ENCODE measurements at places on chromosomes 7 and 10. TPM values are rescaled to one million over a fixed set of nuclear protein-coding genes. Genes with fewer than 3 reads are reported as not detected.

GRCh38 chr7:151876899-151877777 is at the start of gene PRKAG2:
Gene PRKAG2, minus strand, starts transcription at chr7:151877115. Its CDS starts 495 bp downstream, at chr7:151876620.
- peak; percentile 38 for DNase-seq

- DNase-seq = no peak
These were observed 30.6 kb upstream of the CNPY1 start for GRCh38 chr7:155576900-155577508.

DNA sequence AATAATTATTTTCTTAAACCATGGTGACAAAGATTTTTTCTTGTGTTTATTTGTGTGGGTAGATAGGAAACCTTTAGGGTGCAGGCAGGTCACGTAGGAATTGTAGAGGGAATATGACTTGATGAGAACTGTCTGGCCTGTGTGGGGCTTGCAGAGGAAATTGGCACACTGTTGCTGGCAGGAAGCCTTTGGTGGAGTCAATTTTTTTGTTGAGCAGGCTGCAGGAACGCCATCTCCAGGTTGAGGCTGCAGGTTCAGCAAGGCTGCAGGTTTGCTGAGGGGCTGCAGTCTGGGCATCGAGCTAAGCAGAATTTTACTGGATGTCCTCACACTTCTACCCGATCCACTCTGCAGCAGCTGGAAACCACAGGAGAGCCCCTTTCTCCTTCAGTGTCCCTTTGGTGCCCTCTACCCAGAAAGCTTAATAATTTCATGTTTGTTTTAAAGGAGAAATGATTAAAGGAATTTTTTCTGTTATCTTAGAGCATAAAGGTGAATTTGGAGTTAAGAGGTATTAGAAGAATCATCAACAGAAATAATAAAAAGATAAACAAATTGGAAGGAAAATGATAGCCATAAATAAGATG is 37.0 kb downstream of the TBC1D12 start:
- DNase-seq = peak; percentile 8

GRCh38 chr10:114431414-114432135 is 27.3 kb upstream of the AFAP1L2 start:
- no peak for DNase-seq

PRTFDC1 gene
- 24.3 TPM for total RNA-seq

C10orf88 gene
- total RNA-seq = 15.9 TPM

DNA sequence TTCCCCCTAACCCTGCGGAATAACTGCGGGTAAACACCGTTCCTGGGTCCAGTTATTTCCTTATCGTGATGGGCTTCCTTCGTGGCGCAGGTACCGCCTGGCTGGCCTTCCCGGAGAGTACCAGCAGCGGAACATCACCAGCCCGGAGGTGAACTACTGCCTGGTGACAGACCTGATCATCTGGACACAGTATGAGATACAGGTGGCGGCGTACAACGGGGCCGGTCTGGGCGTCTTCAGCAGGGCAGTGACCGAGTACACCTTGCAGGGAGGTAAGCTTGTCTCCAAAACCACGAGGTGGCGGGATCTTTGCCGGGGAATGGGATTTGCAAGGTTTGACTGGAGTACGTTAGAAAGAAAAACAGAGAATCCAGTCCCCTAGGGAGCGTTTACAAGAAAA is 665.0 kb upstream of the FOXK1 start:
- no peak for DNase-seq

Data from cerebellum (tissue), 4 donors.